ENCODE measurements at places on chromosomes 5 and 9.

DNA sequence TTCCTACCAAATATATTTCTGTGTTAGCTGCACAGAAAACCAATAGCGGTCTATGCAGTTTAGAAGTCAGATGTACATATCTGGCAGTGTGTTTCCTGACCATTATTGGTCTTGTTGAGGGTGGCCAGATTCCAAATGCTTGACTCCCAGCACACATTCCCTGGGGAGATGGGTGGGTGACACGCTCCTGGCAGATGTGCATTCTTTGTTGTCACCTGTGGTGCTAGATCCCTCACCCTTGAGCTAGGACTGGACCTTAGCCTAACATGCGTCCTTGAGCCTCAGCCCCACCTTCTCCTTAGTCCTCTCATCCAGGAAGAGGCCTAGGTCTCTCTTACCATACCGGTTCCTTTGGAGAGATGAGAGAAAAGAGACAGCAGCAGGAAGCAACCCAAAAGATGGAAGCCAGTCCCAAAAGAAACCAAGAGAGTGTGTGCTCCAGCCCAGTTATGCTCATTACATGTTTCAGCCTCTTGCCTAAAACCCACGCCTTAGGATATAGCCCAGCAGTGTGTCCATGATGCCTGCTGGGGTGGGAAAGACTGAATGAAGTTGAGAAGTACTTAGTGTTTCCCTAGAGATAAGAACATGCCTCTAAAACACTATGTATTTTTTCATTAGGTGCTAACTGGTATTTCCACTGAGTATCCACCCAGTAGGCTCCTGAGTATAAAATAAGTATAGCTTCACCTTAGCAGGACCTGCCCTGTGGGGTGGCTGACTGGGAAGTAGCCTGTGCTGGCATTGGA lies 116.7 kb downstream of the PDE8B start:
- DNase-seq: no peak

DNA sequence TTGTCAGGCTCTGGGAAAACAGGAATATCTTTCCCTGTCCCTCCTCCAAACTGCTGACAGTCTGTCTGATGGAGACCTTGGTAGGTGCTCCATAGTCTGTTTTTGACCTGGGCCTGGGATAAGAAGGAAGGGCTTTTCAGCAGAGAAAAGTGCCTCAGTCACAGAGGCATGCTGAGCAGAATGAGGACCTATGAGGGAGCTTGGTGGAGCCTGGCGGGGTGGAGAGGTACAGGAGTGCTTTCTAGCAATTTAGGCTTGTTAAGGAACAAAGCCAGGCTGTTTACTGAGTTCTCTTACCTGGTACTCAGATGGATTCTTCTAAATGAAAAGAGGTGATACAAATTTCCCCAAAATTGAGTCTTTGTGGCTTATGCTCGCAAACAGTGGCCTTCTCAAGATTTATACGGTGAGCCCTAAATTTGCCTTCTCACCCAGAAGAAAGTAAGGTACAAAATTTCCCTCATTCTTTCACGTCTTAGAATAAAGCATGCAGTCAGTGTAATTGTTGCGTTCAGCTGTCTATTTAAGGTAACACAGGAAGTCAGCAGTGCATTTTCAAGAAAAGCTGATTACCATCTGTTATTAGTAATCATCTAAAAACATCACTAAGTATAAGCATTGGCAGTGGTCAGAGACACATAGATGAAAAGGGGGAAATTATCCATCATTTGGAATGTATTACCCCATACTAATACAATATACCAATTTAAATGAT lies 28.6 kb upstream of the IL13 start:
- DNase-seq: no peak

DNA sequence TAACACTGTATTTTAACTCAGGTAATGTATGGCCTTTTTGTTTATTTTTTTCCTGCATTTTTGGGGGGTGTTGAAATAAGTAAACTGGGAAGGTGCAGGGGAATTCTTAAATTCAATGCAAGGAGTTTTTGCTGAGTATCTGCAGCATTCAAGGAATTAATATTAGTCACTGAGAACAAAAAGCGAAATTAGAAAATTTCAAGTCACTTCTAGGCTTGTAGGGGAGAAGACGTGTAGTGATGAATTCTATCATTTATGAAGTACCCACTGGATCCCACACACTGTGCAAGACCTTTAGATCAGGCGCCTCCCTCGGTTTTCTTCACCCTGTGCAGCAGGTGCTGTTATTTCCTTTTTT lies 1.2 kb downstream of the EHMT1 start:
- no peak for DNase-seq

DNA sequence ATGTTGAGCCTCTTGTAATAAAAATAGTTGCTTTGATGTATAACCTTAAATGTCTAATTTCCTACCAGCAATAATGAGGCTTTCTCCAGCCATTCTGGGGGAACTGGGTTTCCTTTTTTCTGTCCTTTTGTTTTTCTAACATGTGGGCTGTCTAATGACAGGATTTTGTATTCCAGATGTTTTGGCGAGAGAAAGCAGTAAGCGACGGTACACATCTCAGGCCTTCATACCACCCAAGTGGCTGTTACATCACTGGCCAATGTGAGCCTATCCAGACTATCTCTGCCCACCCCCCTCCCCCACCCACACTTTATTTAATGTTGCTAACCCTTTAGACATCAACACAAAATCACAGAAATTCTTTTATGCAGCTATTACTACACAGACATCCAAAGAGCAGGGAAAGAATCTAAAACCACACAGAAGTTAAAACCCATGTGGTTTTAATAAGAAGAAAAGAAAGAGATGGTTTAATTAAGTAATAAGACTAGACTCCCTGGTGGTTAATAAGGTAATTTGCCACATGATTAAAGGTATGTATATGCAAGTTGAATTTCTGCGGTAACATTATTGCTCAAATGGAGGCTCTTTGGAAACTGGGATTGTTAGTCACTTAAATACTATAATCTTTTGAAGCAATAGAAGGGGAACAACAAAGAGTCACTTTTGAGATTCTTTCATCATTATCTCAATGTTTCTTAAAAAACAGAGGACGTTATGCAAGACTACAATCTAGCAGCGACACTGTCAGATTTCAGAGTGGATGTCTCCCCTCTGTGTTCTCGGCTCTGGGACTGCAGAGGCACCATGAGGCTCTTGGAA lies 365.1 kb downstream of the ENC1 start:
- DNase-seq: no peak

DNA sequence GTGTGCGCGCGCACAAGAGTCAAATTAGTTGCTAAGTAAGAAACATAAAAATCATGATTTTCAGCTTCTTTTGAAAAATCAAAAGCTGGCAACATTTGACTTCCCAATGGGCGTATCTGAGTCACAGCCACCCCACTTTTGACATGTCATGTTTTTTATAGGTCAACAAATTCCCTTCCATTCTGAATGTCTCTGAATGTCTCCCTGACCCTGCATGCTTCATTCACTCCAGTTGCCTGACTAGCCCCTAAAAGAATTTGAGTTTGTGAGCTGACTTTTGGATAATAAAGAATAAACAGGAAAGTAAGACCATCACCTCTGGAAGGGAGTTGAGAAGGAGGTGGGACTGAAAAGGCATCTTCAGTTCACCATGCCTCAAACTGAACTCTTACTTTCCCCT lies 20.2 kb upstream of the GLIS3 start:
- no peak for DNase-seq

DNA sequence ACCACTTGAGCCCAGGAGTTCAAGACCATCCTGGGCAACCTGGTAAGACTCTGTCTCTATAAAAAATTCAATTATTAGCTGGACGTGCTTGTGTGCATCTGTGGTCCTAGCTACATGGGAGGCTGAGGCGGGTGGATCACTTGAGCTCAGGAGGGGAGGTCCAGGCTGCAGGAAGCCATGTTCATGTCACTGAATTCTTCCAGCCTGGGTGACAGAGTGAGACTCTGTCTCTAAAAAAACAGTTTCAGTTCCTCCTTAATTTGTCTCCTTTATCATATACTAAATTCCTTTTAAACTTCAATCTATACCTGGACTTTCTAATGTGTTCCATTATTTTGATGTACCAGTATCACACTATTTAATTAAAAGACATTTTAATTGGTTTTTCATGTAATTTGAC lies 422.2 kb upstream of the TLE4 start:
- DNase-seq: no peak

DNA sequence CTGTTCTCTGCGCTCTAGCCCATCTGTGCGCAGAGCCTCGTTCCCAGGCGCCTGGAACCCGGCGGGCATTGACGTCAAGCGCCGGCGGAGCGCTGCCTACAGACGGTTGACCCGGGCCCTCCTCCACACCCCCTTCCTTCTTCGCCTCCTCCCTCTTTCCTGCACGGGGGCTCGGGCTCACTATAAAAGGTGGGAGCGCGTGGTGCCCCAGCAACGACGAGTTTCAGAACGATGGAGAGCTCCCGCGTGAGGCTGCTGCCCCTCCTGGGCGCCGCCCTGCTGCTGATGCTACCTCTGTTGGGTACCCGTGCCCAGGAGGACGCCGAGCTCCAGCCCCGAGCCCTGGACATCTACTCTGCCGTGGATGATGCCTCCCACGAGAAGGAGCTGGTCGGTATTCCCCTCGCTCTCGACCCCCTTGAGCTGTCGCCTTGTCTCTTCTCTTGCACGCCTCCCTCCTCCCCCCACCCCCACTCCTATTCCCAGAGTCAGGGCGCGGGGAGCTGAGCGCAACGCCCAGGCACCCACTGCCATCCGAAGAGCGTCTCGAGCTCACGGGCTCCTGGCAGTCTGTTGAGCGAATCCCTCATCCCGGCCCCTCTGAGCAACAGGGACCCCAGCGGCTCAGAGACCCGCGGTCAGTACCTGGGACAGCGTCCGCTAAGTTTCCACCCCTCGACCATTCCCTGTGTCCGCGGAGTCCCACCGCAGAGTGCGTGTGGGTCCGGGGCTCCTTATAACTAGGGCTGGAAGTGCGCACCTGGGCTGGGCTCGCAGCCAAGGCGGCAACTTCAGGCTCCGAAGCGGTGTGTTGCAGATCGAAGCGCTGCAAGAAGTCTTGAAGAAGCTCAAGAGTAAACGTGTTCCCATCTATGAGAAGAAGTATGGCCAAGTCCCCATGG lies at the start of gene CARTPT:
CARTPT (plus strand) TSS at position 213 of the 902 bp plus-strand sequence; CDS start at position 232, 19 bp downstream.
- no peak for DNase-seq

- no peak for DNase-seq
Observed at GRCh38 chr5:144276034-144276822, 105.6 kb downstream of the KCTD16 start.

DNA sequence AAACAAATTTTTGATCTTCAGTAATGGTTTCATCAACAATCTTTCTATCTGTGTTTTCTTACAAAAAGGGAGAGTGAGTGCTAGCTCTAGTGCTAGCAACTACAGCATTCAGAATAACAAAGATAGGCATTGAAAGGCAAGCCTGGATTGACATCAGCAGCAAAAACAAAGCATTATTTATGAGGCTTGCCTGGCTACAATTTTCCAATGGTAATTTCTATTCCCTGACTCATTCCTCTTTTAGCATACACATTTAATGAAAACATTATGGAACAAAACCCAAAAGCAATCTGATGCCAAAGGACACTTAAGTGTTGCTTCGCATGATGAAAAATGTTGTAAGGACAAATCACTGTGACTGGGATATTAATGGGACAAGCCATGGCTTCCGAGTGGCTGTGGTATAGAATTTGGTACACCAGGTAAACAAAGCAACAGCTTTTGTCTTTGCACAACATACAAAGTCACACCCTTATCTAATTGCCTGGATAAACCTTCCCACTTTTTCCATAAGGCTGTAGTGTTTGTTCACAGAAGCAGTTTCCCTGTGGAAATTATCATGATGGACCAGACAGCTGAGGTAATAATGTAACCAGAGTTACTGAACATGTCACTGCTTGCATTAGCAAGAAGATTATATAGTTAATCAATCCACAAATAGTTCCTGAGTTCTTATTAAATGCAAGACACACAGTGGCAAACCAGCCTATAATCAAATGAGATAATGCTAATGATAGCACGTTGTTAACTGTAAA lies 179.8 kb upstream of the EDIL3 start:
- DNase-seq: no peak

- no peak for DNase-seq
Observed at GRCh38 chr9:132697230-132697629, 27.0 kb downstream of the GTF3C4 start.

DNA sequence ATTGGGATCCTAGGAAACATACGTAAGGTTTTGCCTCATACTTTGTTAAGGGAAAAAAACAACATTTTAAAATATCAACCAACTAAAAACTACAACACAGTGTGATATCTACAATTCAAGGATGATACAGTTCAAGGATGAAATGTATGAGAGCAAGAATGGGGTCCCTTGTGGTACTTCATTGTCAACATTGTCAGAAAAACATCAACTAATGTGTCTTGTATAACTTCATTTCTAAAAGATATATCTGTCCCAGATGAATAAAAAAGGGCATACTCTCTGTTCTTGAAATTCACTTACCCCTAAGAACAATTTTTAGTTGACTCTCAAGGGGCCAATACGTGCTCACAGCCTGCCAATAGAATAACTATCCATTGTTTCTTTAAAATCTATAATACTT lies 1250.5 kb downstream of the PTPRD start:
- no peak for DNase-seq

DNA sequence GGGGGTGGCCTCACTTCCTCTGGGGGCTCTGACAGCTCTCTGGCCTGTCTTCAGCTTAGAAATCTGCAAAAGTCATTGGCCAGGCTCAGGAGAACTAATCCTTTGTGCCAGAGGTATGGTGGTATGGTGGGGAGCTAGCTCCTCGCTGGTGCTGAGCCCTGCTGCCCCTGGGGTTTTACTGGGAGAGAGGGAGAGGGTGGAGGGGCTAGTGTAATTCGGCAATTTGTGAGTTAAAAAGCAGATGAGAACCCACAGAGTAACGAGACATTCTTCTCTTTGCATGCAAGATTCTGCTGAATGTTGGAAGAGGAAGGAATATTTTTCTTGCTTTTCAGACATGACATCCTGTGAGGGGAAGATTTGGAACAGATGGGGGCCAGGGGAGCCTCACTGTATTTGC lies 65.5 kb upstream of the SPRY4 start:
- no peak for DNase-seq

DNA sequence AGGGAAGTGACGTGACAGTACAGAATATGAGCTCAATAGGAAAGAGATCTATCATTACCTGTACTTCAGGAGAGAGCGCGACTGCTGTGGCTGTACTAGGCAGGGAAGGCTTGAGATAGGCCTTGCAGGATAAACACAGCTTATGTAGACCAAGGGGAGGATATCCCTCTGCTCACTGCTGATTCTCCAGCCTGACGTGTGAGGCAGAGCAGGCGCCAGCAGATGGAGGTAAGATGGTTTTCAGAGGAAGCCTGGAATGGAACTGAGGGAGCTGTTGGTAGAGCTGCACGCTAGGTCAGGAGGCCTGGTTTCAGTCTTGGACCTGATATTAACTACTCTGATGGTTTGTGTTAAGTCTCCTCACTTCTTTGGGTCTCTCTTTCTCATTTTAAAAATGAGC lies 291.4 kb downstream of the YTHDC2 start:
- DNase-seq: no peak

Measured in NK-92 treated with Interleukin-12 subunit alpha and Interleukin-12 subunit beta, amount 100 ng/mL, for 24 hours (cell line).